HFFc6 (cell line): ENCODE measurements at places on chromosomes 6 and 20.

DNA sequence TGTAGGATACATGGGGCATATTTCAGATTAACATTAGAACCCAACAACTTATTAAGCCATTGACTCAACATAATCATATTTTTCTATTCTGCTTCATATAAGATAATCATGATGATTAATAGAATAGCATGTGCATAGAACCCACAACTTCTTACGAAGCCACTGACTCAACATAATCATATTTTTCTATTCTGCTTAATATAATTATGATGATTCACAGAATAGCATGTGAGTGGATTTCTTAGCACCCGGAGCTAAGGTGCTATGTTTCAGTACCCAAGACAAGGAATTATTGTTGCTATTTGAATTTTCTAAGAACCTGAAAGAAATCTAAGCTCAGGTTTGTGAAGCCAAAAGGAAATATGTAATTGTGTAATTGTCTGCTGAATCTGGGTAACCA, 96.8 kb downstream of the TENT5A start:
- DNase-seq, result no peak

DNA sequence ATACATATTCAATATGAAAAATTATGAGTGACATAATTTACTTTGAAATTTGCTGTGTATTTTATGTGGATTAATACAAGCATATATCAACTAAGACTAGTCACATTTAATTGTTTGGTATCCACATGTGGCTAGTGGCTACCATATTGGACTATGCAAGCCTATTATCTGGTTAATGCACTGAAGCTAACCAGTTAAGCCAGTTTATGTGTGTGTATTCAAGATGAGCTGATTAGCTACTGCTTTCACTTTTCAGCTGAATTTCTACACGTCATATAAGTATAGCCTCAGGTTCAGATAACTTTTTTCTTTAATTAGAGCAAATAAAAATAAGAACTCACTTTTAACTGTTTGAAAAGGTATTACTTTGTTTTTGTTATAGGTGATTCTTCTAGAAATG, 903.7 kb downstream of the TFAP2A start:
- no peak for DNase-seq

DNA sequence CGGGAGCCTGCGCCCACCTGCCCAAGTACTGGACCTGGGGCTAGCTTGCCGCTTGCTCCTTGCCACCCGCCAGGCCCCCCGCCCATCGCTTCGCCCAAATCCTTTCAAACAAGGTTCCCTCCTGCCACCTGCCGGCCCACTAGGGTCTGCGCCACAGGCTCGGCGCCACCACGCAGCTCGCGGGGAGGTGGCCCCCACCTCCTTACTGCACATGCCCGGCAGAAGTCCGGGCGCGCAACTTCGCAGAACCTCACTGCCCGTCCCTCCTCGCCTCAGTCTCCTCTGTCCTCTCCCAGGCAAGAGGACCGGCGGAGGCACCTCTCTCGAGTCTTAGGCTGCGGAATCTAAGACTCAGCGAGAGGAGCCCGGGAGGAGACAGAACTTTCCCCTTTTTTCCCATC, 11.2 kb downstream of the GNAS-AS1 start:
- peak; percentile 6 for DNase-seq

GRCh38 chr20:24109008-24109407, 120.4 kb upstream of the GGTLC1 start:
- no peak for DNase-seq

- peak; percentile 67 for DNase-seq
Measured at GRCh38 chr20:47544240-47544639, 42.6 kb downstream of the NCOA3 start.

- no peak for DNase-seq
Measured at GRCh38 chr6:43170417-43170930, 595 bp upstream of the SRF start.

DNA sequence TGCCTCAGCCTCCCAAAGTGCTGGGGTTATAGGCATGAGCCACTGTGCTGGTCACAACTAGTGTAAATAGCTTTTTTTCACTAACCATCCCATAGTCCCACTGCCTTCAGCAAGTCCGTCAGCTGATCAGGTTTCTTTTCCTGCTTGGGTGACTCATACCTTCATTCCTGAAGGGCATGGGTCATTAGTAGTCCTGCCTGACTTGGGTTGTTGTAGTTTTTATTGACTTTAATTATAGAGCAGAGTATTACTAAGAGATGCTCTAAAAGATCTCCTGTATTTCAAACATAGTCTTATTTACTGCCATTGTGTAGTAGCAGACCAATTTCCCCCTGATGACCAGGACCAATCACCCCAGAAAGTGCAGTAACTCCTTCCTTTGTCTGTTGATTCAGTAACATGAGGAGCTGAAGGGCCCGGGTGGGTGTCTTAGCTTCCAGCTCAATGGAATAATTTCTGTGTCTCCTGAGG, 25.8 kb downstream of the HLA-C start:
- peak; percentile 81 for DNase-seq

DNA sequence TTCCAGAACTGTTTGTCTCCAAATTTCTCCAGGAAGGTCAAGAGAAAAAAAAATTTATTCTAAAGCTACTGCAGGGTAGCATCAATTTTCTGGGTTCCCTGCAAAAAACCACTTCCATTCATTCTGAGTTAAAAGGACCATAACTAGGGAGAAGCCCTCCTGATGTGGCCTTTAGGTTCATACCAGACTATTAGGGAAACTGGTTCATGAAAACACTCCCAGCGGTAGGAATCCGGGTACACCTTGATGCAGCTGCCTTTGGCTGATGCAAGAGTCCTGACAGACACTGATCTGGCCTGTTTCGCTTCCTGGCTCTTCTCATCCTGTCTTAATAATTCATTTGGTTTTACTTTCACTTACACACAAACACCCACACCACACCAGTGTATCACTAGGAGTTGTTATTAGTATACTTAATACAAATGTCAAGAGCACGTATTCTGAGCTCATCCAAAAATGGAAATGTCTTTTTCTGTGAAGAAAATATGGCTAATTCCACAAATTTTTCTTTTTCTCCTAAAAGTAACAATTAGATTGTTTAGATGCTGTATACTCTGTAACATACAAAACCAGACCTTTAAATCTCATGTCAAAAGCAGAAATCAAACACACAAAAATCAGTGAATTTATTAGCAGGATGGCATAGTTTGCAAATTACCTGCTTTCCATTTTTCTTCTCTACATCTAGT, 38.4 kb upstream of the ARHGAP18 start:
- DNase-seq, result no peak

DNA sequence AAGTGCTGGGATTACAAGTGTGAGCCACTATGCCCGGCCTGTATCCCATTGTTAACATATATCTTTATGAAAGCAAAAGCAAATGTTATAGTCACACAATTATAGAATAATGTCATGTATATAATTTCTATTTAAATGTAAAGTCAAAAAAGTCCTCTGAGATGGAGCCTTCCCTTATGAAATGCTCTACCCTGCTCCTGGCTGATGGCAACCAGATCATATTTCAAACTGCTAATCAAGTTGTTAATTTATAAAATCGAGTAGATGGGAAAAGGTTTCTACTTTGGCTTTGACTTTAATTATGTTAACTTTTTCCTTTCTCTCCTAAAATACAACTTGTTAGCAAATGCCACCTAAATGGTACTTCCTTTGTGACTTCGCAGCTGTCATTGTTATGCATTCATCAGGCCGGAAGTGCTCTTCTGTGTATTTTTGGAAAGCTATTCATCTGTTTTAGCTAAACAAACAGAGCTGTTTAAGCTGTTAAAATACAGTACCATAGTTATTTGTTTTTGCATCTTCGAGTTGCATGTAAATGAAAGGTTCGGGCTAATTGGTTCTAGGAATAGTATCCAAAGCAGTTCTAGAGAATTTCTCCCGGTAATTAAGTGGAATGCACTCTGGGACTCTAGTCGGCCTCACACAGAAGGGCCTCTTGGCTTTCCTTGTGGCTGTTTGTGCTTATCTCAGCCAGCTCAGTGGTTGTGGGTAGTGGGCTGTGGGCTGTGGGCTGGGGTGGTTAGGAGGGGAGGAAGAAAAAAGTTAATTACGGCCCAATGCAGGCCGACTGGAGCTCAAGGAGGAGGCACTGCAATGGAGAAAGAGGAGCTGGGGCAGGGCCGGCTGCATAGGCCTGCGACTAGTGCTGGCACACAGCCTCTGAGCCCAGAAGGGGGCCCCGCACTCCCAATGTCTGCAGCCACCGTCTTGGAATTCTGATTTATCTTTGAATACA, 34.8 kb downstream of the SLC35D3 start:
- no peak for DNase-seq

DNA sequence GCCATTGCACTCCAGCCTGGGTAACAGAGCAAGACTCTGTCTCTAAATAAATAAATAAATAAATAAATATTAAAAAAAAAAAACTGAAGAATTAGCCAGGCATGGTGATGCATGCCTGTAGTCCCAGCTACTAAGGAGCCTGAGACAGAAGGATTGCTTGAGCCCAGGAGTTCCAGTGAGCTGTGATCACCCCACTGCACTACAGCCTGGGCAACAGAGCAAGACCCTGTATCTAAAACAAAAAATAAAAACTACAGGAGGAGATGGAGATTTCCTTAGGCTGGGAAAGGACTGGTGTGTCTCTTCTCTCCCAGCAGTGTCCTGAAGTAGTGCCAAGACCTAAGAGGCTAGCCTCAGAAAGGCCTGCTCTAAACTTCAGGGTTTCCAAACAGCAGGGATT, 8.1 kb upstream of the GTF3C6 start:
- no peak for DNase-seq

GRCh38 chr6:38273325-38273724, 366.4 kb downstream of the BTBD9 start:
- DNase-seq, result peak; percentile 59
